Frontal cortex (tissue), 4 donors: ENCODE measurements at places on chromosomes 2 and 18.

GRCh38 chr2:163665817-163666216 is 70.0 kb downstream of the FIGN start:
- no peak for DNase-seq

DNA sequence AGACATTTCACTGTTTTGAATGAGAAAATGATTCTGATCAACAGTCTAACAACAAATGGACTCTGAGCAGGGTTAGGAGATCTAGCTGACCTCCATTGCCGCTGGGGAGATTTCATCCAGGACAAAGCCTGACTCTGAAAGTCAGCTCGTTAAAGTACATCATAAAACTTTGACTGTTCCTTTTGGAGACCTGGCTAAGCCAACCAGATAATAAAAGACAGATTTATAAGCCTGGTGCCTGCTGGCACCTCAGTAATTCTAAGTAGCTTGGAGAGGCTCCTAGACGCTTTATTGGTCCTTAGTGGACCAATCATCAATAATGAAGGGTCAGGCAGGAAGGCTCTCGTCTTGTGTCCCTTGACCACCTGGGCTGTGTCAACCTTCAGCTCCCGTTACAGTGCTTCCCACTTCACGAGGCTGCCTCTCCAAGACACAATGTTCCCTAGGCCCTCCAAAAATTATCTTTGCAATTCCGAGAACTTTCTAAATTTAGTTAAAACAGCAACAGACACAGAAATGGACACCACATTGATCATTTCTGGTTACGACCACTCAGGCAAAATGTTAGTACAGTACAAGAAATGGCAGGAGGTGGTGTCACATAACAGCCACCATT is 47.9 kb upstream of the PMAIP1 start:
- no peak for DNase-seq

- no peak for DNase-seq
Observed at GRCh38 chr2:8328217-8328616, 353.6 kb upstream of the ID2 start.

- no peak for DNase-seq
Observed at GRCh38 chr18:36152781-36153180, 23.1 kb downstream of the ELP2 start.

GRCh38 chr2:55500025-55500424 is 19.5 kb upstream of the CFAP36 start:
- no peak for DNase-seq

DNA sequence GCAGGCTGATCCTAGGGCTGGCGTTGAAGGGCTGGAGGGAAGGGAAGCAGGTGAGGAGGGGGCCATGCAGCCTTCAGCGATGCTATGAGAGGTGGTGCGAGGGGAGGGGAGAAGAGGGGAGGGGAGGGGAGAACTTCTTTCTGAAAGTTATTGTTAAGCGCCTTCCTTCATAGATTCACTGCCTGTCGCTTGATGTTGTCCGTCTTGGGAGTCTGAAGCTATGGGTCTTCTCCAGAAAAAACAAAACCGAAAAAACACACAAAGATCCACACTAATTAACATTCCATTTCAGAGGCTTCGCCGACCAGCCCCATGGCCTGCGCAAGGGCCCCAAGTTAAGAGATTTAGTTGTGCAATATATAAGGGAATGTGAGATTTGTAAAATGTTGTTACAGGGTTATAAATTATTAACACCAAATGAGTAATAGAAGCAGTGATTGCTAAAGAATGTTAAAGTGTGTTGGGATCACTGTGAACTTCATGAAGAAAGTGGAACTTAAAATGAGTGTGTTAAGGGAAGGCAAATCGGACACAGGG is 758 bp downstream of the CFAP221 start:
- no peak for DNase-seq

DNA sequence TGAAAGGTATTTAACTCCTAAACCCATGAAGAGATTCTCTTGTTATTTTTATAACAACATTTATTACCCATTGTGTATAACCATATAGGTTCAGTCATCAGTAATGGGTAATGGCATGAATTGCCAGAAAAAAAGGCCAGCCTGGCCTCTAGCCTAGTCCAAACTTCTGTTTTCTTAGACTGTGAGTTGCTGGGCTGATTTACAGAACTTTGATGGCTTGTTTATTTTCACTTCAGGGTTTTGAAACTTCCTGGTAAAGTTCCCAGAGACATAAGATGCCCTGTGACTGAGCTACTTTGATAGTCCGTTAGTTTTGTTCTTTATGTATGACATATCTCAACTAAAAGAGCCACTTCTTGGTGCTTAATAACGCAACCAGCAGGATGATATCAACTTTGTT is 164.8 kb downstream of the METTL4 start:
- DNase-seq = no peak

DNA sequence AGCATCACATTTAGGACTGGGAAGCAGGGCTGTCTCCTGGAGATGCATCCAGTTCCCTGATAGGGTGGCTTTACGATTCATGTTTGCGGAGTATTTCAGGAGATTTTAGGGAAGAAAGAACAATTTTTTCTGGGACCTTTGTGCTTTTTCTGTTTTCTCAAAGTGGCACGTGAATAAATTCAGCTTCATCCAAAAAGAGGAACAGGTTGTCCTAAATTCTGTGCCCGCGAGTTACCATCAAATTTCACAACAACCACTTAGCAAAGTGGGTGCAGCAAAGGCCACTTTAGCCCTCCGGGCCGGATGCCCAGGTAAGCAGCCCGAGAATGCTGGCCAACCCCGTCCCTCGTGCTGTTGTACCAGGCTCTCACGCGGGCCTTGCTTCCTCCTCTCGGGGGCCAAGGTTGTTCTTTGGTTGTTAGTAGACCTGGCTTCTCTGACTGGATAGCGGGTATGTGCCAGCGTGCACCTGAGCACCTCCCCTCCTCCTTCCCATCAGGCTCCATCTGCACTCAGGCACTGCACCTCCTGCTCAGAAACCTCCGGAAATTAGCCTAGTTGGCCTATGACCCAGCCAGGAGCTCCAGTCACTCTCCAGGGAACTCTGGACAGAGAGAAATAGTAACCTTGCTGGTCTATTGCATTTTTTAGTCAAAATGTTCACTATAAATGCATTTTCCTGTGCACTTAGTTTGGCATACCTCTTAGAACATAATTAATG is 83.0 kb downstream of the CMPK2 start:
- no peak for DNase-seq

DNA sequence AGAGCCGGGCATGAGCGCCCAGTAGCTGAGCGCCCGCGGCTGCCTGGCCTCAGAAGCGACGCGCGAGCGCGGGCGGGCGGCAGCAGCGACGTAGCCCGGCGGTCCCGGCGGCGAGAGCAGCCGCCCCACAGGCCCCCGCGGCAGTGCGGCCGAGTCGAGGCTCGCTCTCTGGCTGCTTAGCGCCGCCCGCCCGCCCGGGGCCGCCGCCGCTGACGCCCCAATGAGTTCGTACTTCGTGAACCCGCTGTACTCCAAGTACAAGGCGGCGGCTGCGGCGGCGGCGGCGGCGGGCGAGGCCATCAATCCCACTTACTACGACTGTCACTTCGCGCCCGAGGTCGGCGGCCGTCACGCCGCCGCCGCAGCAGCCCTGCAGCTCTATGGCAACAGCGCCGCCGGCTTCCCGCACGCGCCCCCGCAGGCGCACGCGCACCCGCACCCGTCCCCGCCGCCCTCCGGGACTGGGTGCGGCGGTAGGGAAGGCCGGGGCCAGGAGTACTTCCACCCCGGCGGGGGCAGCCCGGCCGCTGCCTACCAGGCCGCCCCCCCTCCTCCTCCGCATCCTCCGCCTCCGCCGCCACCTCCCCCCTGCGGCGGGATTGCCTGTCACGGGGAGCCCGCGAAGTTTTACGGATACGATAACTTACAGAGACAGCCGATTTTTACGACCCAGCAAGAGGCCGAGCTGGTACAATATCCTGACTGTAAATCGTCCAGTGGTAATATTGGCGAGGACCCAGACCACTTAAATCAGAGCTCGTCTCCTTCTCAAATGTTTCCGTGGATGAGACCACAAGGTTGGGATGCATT is 847 bp downstream of the HOXD8 start:
- no peak for DNase-seq

DNA sequence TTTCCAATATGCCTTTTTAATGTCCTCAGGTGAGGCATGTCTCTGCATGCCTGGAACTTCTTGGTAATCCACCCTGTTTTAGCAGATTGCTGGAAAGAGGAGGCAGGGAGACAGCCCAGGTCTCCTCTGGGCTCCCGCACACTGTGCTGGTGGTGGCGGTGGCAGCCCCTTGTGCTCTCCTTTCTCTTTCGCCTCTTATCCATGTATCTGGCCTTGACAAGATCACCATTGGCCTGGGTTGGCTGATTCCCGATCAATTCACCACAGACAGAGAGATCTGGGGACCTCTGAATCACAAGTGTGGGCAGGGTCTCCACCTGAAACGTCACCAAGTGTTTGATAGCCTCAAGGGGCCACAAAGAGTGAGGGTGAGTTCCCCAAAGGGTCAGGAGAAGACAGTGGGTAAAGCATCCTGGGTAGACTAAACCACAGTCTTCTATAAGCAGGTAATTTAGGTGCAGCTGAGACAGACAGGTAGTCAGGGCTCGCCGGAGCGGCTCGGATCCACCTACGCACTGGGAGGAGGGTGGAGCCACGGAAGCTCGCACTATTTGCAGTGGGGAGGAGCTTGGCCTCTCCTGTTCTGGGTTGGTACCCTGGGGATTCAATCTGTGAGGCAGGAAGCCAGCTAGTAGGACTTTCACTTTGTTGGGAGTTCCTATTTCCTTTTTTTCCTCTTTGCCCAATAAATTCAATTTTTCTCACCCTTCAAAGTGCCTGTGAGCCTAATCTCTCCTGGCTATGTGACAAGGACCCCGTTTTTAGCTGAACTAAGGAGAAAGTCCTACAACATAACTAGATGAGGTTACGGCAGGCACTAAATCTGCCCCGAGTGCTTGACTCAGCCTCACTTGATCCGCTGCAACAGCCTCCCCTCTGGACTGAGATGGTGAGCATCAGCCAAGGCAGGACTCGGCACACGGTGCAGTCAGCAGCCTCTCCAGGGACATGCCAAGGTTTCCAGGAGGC is 57.6 kb downstream of the SLC4A3 start:
- peak; percentile 19 for DNase-seq

- DNase-seq = no peak
Observed at GRCh38 chr2:217394510-217395351, 534.9 kb upstream of the TNP1 start.

DNA sequence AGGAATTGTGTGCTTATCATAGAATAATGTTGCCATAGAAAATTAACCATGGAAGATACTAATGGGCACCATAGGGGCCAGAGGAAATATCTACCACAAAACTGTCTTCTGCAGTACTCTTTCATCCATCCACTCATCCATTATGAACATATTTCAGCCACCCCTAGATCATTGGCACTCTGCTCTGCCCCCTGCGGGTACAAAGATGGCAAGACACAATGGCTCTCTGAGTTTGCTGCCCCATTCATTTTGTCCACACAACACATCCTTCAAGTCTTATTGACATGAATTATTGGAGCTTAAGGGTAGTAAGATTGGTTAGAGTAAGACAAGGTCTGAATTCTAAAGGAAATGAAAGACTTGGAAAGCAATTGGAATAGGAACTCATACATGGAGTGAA is 1224.7 kb upstream of the CELF4 start:
- DNase-seq = no peak

DNA sequence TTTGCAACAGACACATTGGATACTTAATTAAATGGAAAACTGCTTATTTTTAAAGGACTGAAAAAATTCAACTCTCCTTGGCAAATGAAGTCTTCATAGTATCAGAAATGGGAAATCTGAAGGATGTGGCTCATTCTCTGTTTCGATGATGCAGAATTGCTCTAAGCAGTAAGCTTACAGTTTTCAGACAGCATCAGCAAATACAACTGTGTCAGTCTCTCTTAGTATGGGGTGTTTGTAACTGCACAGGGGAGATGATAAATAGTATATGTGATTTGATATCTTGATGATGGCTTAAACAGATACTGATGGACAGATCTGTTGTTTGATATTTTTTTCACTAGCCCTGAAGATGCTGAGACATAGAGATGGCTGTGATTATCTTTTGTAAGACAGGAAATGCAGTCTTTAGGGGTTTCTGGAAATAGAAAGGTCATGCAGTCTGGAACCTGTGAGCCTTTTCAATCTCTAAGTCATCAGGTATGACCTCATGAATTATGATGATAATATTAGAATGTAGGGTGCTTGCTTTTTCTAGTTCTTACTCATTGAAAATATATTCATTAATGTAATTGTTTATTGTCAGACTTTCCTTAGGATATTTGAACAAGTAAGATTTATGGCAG is 84.2 kb downstream of the SLC4A10 start:
- no peak for DNase-seq

DNA sequence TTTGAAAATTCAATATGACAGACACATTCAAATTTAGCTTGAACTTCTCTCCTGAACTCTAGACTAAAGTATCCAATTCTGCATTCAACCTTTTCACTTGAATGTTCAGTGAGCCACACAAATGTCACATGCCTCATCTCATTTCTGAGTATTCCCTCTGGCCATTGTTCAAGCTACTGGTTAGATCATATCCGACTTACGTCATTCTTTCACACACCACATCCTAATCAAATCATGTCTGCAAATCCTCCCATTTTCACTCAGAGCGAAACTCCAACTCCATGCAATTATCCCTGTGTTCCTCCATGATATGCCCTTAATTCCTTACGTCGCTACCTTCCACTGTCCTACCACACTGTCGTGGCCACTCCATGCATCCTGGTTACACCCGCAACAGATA is 425.1 kb downstream of the CBLN2 start:
- DNase-seq = no peak

DNA sequence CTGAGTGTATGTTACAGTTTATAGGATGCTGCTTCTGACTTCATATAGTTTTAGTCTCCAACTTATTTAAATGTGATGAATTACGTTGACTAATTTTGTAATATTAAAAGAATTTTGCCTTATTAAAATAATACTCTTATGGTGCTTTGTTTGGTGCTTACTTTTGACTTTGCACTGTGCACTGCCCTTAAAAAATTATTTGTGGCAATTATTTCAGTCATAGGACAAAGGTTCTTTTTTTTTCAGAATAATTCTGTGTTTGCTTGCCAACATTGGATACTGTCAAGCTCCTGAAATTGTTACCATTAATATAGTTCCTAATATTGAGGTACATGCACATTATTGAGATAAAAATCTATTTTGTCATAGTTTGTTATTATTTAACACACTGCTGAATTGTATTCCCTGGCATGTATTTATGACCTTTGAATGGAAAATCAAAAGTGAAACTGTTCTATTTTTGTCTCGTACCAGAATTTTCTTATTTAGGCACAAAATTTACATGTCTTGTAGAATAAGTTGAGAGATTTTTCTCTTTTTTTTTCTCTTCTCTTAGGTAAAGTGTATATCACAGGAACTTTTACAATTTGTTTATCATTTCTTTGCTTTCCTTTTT is 572.8 kb upstream of the KLHL29 start:
- no peak for DNase-seq

DNA sequence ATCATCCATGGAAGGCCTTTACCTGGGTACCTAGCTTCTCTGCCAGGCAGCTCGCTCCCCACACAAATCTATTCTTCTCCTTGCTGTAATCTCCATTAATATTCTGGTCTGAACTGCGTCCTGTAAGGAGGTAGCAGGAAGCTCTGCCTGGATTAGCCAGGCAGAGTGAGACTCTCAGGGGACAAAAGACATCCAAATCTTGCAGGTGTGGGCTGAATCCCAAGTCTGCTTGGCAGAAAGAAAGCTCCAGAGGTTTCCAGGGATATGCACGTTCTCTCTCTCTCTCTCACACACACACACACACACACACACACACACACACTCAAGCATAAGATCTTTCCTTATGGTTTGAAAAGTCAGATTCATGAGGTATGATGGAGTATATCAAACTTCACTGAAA is 66.5 kb downstream of the THNSL2 start:
- DNase-seq = no peak

GRCh38 chr18:35672897-35673296 is 91.4 kb downstream of the GALNT1 start:
- DNase-seq = no peak
